H9 (cell line): ENCODE measurements at places on chromosomes 12 and 14. TPM values are rescaled to one million over a fixed set of nuclear protein-coding genes. Genes with fewer than 3 reads are reported as not detected.
A peak's percentile ranks its signal among the peaks of the same experiment; 100 is the strongest.

GRCh38 chr12:69610729-69611128, at the start of gene LRRC10:
Gene LRRC10, minus strand, starts transcription at chr12:69610907. Its CDS starts 69 bp downstream, at chr12:69610838.
- no peak for DNase-seq

DNA sequence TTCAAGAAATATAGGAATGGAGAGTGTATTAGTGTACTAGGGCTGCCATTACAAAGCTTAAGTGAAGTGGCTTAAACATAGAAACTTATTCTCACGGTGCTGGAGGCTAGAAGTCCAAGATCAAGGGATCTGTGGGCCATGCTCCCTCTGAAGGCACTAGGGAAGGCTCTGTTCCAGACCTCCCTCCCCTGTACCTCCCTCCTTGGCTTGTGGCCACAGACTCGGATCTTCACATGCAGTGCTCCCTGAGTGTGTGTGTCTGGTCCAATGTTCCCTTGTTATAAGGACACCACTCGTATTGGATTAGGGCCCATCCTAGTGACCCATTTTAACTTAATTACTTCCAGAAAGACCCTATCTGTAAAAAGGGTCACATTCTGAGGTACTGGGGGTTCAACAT, 225.6 kb downstream of the VRK1 start:
- peak; percentile 1 for DNase-seq

DNA sequence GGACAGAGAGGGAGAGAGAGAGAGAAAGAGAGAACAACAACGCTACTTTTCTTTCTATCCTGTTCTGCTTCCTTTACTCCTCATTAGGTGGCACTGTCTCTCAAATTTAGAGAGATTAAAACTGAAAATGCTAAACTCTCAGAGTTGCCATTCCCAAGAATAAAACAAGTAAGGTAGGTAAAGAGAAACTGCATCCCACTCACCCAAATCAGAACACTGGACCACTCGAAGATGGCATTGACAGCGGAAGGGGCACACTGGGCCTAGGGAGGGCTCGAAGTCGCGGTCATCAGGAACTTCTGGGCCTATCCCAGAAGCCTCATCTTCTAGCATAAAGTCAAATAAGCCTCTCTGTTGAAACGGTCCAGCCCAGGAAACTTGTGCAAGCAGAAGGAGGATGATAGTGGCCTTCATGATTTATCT, 4.5 kb downstream of the DCN start:
- DNase-seq, result no peak

DNA sequence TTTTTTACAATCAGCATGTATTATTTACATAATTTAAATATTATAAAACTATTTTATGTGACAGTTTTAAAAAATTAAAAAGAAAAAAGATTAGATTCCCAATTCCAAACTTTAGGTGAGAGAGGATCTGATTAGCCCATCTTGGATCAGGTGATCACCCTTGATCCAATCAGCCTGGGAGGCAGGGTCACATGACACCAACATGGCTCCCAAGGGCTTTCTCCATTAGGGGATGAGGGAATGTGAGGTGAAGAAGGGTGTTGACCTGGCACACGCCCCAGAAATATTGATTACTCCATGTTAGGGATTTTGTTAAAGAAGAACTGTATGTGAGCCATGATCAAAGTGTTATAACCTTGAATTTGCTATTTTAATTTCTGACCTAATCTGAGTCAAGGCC, 225.4 kb downstream of the RBM19 start:
- no peak for DNase-seq

GRCh38 chr12:29241821-29242591, 92.9 kb downstream of the FAR2 start:
- DNase-seq, result no peak

GRCh38 chr12:124956571-124956970, 32.4 kb downstream of the DHX37 start:
- DNase-seq, result no peak

GRCh38 chr14:77342726-77343397, 22.0 kb downstream of the GSTZ1 start:
- DNase-seq, result no peak

- DNase-seq, result no peak
Observed at GRCh38 chr12:55972911-55973598, 823 bp upstream of the RAB5B start.

GRCh38 chr12:75317784-75318183, 12.3 kb downstream of the CAPS2 start:
- no peak for DNase-seq

TBX3 gene
- total RNA-seq, result 0.04 and 0.07 TPM in 2 replicates

TMEM30B gene
- total RNA-seq, result 11.8 and 12.2 TPM in 2 replicates

TARBP2 gene
- total RNA-seq, result 79.2 and 80.1 TPM in 2 replicates

SAMD4A gene
- total RNA-seq, result 9.6 and 9.9 TPM in 2 replicates

RPGRIP1 gene
- total RNA-seq, result 0.07 and 0.59 TPM in 2 replicates
